Common myeloid progenitor, CD34-positive (primary cell): ENCODE measurements at places on chromosomes 2 and 18.

- DNase-seq = peak; percentile 2
Observed at GRCh38 chr18:7822435-7823331, 255.6 kb downstream of the PTPRM start.

DNA sequence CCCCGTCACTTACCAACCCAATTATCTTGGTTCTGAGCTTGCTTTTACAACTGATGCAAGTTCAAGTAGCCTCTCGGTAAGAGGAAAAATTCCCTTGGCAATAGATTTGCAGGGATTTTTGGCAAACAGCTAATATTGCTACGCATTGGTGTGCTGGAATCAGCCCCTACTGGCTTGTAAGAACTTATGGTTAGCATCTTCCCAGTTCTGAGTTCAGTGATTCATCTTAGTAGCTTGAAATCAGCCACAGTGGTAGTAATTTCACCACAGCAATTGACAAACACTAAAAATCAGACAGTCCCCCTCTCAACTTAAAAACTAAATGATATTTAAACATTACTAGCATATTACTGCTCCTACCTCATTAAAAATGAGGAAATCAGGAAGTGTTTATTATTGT lies 5.9 kb upstream of the RAX start:
- no peak for DNase-seq

DNA sequence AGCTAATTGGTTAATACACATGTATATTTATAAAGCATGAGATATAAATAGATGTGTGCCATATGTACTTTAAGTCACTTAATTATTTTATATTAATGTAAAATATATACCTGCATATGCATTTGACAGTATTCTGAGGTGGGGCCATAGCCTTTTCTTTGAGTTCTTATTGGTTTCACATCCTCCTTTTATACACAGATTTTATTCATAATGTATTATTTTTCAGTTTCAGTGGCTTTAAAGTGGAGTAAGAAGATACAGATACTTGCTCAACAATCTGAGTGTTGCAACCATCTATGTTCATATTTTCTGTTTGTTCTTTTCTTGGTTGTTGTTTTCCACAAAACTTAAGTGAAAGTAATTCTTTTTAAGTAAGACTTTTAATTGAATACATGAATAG lies 436.5 kb downstream of the RND3 start:
- DNase-seq = no peak

DNA sequence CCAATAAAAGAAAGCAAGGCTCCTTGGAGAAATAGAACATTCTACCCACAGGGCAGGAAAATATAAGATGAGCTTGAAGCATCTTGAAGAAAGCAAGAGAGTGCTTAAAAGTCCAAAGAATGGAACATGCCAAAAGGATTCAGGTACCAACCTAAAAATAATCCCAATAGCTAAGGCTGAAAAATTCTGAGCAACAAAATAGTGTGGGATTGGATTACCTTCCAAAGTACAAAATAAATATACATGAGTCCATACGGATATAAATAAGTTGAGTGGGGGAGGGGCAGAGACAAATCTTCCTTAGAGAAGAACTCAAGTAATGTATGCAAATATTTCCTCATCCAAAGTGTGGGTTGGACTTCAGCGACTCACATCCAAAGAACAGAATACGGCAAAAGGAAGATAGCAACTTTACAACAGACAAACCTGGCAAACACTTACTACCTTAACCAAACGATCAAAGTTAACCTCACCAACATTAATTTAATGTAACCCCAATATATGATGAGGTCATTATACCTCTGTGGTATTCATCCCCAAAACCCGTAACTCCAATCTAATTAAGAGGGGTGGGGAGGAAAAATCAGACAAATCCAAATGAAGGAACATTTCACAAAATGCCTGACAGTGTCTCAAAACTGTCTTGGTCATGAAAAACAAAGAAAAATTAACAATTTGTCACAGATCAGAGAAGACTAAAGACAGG lies 26.9 kb downstream of the MEMO1 start:
- no peak for DNase-seq
